Fibroblast of gingiva (primary cell): ENCODE measurements at places on chromosomes 4 and X.

GRCh38 chr4:39786838-39787237 is 88.9 kb downstream of the UBE2K start:
- DNase-seq = no peak

DNA sequence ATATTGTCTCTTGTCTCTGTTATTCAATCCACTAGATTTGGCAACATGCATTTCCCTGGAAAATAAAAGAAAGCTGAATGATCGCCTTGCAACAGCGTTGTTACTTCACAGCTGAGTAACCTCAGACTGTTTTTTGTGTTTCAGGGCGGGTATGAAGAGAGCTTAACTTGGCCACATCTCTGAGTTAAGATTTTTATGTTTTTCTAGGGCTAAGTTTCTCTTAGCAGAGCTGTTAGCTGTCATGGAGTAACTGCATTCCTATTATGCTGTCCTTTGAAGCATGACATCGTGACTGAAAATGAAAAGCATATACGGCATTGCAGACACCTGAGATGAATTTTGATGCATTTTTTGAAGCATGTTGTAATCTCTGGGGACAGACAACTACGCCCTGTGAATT is 1798.9 kb downstream of the PCDH7 start:
- DNase-seq = peak; percentile 60

DNA sequence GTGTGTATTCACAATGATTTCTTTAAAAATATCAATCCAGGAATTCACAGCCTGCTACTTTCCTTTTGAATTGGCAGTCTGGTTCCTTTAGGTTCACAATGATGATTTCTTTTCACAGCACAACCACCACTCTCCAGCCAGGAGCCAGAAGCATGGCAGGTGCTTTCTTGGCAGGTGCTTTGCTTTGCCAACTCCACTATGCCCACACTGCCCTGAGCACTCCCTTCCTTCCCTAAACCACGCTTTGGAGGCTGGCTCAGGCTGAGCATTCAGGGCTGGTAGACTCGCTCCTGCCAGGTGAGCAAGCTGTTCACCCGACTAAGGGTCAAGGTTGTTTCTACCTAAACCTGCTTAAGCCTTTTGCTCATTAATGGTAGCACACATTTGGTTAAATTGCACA is 184.5 kb downstream of the SH3KBP1 start:
- no peak for DNase-seq

DNA sequence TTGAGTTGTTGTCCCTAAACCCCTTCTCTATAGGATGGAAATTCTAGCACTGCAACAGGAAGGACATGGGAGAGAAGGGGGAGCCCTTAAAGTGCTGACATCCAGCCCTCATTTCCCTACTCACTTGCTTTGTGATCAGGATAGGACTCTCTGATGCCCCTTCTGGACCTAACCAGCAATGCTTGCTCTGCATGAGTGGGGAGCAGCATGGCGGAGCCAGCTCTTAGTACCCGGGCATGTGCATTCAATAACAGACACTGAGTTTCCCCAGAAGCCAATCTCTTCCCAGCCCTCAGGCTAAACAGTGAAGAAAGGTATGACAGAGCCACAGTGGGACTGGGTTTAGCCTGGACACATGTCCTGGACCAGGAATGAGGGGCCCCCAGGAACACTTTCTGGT is 14.0 kb downstream of the SOD3 start:
- no peak for DNase-seq

GRCh38 chr4:147732518-147733235 is 789 bp downstream of the ARHGAP10 start:
- peak; percentile 36 for DNase-seq

- DNase-seq = no peak
These were observed 831.0 kb downstream of the C4orf33 start for GRCh38 chr4:129926936-129927335.

- no peak for DNase-seq
These were observed 17.0 kb upstream of the HPF1 start for GRCh38 chr4:169774466-169775445.

GRCh38 chr4:86449746-86450588 is 90.1 kb upstream of the MAPK10 start:
- no peak for DNase-seq

- no peak for DNase-seq
These were observed 149.2 kb downstream of the STK32B start for GRCh38 chr4:5200513-5200912.

GRCh38 chr4:3826247-3827172 is 60.3 kb downstream of the ADRA2C start:
- DNase-seq = no peak

DNA sequence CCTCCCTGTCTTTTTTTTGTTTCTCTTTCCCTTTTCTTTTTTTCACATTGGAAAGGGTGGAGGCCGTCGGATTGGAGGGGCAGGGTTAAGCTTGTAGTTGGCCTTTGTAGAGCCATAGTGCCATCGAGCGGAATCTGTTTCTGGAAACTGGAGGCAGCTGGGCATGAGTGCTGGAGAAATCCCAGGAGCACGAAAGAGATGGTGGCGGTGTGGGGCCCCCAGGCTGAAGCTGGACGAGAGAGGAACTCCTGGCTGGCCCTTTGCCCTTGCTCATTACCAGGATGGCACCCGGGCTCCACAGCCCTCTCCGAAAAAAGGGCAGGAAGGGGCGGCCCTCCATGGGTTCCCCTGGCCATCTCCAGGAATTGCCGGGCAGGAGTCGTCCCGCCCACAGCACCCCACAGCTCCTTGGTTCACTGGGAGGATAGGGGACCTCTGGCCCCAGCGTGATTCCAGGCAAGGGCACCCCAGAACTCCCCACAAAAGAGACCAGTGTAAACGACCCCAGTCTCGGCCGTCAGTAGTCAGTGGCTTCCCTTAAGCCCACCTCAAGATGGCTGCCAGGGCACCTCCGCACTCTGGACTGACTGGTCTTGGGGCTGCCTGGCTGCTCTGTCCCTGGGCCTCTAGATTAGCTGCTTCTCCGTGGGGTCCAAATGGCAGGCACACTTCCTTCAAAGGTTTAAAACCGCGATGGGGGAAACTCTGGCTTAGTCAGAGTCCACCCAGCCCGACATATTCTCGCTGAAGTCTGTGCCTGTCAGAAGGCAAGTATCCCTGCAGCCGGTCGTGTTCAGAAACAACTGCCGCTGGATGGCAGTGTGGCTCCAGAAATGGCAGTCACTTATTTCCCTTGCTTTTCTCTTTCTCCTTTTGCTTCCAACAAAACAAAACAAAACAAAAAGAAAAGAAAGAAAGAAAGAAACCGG is 74.1 kb downstream of the NBDY start:
- DNase-seq = peak; percentile 54

GRCh38 chrX:153405426-153405825 is 4.3 kb upstream of the PNMA6E start:
- no peak for DNase-seq

GRCh38 chr4:106614441-106614840 is 245.9 kb upstream of the GIMD1 start:
- DNase-seq = peak; percentile 47

DNA sequence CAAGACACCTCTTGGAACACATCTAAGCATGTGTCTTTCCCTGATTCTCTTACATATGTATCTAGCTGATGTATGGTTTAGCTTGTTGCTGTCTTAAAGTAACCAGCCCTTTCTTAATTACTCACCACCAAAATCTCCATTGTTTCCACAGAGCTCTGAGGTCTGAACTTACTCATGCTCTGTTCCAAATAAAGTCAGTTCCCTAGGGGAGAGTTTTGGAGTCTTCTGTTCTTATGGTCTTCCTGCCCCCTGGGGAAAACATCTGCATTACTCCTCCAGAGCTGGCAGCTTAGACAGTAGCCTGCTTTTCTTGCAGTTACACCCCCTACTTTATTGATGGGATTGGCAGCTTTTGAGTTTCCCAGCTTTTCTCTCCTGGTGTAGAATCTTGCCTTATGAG is 125.8 kb downstream of the EDA start:
- no peak for DNase-seq
